ENCODE measurements at places on chromosomes 5 and 9.

DNA sequence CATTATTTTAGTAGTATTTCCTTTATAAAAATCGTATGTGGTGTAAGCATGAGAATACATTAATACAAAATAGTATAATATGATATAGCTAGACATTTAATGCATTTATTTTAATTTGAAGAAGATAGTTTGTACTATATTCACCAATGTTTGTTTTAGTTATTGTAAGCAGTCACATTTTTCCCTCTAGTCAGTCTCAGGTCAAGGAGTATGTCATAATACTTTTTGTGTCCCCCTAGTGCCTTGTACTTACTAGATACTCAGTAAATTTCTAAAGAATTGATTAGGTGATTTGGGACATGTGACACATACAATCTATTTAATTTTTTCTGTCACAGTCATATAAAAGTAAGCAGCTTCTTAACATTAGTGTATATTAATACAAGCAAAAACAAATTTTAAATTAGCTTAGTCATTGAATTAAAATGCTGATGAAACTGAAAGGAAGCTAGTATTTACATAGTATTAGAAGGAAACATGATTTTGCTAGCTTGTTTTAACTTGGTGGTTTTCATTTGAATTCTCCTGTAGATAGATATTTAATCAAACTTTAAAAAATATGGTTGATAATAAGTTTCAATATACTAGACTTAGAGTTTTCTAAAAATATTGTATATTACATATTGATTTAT, 242.2 kb downstream of the FER start:
- DNase-seq, result no peak

DNA sequence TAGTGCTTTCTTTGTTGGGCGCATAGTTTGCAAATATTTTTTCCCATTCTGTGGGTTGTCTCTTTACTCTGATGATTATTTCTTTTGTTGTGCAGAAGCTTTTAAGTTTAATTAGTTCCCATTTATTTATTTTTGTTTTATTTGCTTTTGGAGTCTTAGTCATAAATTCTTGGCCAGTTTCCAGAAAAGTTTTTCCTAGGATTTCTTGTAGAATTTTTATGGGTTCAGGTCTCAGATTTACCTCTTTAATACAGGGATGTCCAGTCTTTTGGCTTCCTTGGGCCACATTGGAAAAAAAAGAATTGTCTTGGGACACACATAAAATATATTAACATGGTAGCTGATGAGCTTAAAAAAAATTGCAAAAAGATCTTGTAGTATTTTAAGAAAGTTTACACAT, 122.0 kb downstream of the WDR70 start:
- no peak for DNase-seq

- DNase-seq, result no peak
Observed at GRCh38 chr5:168282120-168282519, 9.3 kb upstream of the WWC1 start.

- DNase-seq, result no peak
Observed at GRCh38 chr9:627336-627970, 214.0 kb upstream of the DMRT1 start.

GRCh38 chr5:158884827-158885518, 214.7 kb downstream of the EBF1 start:
- no peak for DNase-seq

DNA sequence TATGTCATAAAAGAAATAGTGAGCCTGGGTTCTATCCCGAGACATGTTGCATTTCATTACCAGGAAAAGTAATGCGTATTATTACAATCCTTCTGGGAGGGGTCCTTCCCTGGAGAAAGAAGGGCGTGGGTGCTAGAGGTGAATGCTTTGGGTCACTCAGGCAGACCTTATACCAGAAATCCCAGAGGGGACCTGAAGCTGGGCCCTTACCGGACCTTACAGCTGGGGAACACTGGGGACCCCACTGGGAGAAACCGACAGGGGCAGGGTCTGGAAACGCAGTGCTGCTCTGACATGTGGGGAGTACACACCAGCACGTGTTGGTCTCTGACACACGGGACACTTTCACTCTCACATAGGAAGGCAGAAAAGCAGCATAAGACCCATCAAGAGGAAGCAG, 71.3 kb downstream of the LMNB1 start:
- DNase-seq, result no peak

DNA sequence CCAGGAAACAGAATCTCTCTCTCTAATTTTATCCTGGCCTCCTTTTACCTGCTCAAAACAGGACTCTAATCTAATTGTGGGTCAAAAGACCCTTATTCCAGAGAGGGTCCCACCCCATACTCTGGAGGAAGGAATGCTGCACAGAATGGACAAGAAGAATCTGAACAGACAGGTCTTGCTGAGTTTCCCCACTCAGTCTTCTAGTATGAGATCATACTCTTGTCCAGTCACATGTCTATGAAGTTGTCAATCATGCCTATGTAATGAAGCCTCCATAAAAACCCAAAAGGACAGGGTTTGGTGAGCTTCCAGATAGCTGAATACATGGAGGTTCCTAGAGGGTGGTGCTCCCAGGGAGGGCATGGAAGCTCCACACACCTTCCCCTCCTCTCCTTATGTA, 123.9 kb upstream of the FER start:
- DNase-seq, result no peak

All from Panc1 (cell line).